ENCODE measurements at places on chromosomes 12 and 14.

DNA sequence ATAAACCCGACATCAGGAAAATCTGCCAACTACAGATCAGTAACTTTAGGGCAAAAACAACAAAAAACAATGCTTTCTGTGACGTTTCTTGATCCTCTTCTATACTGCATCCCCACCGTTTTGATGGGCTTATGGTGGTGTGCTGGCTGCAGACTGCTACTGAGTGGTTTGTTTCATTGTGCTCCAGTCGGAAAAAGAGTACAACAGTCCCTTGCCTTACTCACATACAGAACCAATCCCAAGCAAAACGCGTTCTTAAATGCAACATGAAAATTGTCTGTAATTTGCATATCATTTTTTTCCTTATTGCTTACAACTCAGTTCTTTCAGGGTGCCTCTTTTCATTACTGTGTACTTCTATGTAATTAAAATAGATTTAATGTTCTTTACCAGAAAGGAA lies 2.3 kb downstream of the ETV6 start:
- DNase-seq: no peak

GRCh38 chr14:103111232-103111868 lies 11.9 kb upstream of the TNFAIP2 start:
- DNase-seq: no peak

DNA sequence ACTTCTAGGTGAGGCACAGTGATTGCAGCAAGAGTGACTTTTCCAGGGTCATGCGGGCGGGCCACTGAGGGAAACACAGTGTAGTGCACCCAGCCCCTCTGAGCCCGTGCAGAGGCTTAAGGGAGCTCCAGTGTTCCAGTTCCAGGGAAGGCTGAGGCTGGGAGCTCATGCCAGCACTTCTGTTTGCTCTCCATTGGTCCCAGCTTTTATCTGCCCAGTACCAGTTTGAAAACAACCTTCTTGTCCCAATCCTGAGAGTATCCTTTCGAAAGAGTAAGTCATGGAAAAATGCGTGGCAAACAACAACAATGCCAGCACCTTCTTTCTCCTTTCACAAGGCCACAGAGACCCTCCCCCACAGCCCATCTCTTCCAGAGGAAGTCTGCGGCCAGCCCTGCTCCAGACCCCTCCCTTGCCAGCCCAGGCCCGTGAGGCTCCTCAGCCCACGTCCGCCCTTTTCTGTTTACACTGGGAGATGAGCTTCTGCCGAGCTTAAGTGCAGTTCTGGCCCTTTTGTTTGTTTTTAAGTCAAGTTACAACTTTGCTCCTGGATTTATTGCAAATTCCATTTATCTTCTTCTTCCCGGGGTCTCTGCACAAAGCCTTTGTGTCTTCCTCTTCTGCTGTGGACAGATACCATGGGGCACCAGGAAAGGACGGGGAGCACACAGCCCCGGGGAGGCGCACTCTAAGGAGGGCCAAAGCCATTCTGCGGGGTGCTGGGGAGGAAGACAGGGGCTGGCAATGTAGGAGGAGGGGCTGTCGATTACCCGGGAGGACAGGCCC lies 185.6 kb downstream of the ZFP36L1 start:
- DNase-seq: no peak

DNA sequence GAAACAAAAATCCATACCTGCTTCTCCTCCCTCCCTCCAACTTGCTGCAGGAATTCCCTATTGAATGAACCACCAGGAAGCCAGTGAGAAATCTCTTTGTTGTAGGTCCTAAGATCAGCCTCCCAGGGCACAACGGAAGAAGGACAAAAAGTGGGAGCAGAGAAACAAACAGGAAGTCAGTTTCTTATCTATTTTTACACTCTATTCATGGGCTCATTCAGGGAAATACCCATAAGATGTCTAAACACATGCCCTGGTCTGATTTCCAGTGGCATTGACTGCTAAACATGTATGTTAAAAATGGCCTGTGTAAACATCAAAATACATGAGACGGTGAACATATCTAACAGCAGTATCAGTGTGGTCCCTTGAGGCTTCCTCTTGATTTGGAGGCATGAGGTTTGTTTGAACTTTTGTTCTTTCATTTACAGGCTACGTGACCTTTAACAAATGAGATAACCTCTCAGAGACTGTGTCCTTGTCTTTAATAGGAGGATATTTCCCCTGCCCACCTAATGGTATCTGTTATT lies 18.8 kb downstream of the GPR65 start:
- DNase-seq: no peak

- no peak for DNase-seq
Measured at GRCh38 chr12:131166717-131167116, 213.0 kb downstream of the ADGRD1 start.

GRCh38 chr12:102437511-102437910 lies 42.9 kb downstream of the IGF1 start:
- DNase-seq: no peak

- no peak for DNase-seq
Measured at GRCh38 chr14:61129168-61129745, 148.2 kb downstream of the SLC38A6 start.

All from activated T-cell treated with anti-CD3 and anti-CD28 coated beads, Interleukin-2, amount 50 U/mL, for 48 hours (primary cell).